Stimulated activated CD4-positive, alpha-beta T cell treated with anti-CD3 and anti-CD28 coated beads, Interleukin-1b, Interleukin-23, amount 100 ng/mL, for 4 hours (primary cell): ENCODE measurements at places on chromosomes 5 and 9.

DNA sequence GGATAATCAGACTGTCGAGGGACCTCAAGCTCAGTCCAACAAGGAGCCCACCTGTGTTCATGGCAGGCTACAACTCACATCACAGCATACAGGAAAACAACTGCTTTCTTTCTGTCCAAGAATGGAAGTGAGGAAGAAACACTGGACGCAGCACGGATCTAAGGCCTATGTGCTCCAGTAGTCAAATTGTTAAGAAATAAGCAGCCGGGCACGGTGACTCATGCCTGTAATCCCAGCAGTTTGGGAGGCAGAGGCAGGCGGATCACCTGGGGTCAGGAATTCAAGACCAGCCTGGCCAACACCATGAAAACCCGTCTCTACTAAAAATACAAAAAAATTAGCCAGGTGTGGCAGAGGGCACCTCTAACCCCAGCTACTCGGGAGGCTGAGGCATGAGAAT lies 427.8 kb downstream of the BNC2 start:
- DNase-seq: no peak

DNA sequence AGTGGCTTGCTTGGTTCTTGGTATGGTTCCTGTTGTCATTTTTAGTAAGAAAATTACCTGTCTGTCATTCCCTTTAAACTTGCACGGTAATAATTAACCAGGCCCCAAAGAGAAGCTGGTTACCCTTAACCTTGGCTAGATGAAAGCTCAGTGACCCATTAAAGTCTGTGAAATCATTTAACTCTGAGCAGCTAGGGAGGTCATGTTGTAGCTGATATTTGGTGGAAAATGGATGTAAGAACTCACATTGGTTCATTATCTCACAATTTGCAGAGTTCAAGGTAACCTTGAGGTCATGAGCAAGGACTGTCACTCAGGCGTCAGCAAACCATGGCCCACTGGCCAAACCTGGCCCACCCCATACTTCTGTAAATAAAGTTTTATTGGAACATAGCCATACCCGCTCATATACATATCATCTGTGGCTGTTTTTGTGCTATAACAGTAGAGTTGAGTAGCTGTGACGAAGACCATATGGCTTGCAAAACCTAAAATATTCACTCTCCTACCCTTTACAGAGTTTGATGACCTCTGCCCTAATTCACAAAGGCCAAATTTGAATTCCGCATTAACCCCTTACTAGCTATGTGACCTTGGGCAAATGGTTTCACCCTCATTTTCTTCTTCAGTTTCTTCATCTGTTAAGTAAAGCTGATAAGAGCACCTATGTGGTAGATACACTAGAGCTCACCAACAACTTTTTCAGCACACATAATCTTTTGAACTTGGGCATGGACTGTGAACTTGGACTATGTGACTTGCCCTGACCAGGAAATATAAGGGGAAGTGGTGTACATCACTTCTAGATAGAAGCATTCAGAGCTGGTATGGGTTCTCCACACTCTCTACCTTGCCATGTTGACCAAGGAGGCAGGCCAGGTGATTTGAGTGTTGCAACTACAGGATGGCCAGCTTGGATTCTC lies 61.5 kb upstream of the CPEB4 start:
- no peak for DNase-seq

DNA sequence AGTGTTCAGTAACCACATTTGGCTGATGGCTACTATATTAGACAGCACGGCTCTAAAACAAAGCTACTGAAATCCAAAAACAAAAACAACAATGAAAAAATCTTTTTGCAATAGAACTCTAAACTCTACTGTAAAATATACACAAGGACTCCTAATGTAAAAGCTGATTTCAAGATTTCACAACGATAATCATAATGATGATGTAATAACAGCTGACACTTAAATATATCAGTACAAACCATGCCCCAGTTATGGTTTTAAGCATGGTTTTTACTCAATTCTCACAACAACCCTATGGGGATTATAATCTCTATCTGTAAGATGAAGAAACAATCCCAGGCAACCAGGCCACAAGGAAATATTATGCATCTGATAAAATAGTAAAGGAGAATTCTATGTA lies 3.3 kb downstream of the ZNF300 start:
- DNase-seq: no peak

DNA sequence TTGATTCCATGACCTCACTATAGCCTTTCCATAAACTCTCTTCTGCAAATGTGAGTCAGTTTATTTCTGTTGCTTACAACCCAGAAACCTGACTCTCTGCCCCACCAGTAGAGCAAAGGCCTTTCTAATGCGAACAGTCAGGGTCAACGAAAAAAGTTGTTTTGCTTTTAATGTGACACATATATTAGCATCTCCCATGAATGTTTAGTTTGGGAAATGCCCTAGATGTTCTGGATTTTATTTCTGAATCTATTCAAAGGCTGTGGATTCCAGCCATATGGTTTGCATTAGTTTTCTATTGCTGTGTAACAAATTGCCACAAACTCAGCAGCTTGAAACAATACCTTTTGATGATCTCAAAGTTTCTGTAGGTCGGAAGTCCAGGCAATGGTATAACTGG lies 193.5 kb downstream of the GNA14 start:
- DNase-seq: no peak

DNA sequence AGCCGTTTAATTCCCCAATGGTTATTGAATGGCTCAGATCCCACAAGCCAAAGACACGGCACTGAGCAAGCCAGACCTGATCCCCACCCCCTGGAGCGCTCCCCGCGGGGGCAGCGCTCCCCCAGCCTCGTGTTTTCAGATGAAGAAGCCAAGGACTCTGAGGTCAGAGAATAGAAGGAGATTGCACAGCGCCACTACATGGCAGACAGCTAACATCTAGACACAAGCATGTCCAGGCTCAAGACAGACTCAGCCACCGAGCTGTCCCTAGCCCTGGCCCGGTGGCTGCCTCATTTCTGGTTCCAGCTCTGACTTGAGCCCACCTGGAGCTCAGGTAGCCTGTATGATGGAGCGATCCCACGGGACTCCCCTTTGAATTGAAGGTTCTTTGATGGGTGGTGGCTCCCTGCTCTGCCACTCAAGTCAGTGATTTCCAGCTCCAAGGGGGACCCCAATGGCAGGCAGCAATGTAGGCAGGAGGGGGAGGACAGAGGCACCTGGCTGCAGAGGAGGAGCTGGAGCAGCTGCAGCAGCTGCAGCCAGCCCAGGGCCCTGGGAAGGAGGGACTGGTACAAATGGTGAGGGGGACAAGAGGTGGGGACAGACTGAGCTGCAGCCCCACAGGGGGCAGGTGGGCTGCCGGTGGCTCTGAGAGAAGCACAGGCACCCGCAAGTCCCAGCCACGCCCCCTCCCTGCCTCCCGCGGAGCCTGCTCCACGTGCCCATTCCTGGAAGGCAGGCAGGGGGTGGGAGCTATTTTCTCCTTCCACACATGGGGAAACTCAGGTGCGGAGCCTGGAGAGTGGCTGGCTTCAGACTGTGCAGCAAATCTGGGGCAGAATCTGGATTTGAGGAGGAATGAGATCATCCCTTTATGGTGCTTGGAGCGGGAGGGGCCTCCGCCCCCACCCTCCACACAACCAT lies 40.2 kb downstream of the NTNG2 start:
- no peak for DNase-seq

DNA sequence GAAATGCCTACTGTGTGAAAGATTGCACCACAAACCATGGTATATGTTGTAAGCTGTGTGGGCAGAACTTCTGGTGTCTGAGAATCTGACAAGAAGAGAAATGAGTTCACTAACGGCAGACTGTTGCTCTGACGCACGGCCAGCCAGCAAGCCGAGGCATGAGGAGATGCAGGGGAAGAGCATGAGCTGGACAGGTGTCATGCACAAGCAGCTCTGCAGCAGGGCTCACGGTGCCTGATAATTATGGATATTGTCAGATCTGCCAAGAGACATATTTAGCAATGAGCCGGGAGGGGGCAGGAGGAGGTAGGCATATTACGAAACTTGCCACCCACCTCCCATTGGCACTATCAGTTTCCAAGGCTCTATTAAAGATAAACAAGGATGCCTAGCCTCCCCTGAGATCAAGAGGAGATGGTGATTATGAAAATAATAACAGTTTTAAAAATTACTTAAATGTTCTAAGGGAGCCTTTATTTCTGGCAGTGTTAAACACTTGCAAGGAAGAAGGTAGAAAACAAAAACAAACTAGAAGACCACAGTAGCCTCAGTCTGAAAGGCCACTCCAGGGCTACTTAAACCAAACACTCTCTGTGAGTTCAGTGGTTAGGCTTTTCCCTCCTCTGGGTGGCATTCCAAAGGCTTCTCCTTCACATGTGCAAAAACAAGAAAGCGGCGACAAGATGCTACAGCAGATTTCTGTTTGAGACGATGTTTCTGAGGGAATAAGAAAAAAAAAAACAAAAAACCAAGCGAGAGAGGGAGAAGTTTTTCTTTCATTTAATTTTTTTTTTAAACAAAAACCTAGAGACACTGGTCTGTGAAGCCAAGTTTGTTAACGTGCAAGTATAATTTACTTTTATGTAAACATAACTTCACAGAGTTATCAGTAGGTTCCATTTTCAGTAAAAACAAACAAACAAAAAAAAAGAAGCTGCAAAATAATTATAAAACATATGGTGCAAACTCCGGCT lies 339.5 kb downstream of the BNC2 start:
- DNase-seq: no peak

- no peak for DNase-seq
These were observed 189.8 kb downstream of the WDR70 start for GRCh38 chr5:37568893-37569292.

- no peak for DNase-seq
These were observed 51.5 kb upstream of the UBAC1 start for GRCh38 chr9:136012651-136013050.

DNA sequence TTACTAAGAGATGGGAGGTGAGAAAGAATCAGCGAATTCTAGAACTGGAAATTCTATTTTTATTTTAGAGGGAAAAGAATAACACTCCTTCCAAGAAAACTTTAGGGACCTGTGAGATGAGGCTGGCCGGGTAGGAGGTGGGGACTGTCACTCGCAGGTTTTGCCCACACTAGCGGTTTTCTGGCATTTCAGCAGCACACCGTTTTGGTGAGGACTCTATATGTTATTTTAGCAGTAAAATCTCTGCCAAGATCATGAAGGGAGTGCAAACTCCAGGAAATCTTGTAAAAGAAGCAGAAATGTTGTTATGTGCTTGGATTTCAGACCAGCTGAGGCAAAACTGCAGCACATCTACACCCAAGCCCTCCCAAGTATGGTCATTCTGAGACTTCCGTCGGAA lies 470.6 kb downstream of the PSAT1 start:
- no peak for DNase-seq

GRCh38 chr9:14327036-14327435 lies 13.1 kb upstream of the NFIB start:
- DNase-seq: no peak

- no peak for DNase-seq
These were observed 320.4 kb upstream of the KLF4 start for GRCh38 chr9:107809871-107810460.

GRCh38 chr9:82600536-82601292 lies 462.2 kb downstream of the RASEF start:
- no peak for DNase-seq

DNA sequence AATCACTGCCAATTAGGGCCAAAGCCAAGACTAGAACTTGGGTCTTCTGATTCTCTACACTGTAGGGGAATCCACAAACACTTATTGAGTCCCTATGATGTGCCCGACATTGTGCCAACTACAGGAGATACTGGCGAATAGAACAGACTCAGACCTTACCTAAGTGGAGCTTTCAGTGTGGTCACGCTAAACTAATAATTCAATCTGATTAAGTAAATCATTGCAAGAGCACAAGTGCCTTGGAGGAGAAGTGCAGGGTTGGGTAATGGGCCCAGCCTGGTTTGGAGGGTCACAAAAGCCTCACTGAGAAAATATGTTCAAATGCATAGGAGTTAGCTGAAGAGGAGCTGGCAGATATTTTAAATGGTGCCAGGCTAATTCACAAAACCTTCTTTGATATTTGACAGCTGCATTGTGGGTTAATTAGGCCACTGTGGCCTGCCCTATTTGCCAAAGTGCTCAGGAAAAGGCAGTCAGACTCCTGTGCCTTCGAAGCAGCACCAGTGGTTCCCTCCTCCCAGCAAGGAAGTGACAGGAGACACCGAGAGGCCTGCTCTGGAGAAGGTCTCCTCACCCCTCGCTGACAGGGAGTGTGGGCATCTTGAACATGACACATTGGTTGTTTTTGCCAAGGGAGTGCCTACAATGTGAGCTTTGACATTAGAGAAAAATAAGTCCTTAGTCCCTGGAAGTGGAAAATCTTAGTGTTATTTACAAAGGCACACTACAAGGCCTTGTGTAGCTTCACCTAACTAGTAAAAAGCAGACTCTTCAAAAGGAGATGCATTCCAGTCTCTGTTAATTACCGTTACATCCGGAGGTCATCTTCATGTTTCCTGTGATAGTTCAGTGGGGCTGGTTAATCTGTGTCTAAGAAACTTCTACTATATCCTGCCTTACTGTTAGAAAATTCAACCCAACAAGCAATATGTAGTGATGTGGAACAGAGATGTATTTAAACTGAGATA lies 24.1 kb upstream of the TRAF1 start:
- no peak for DNase-seq

DNA sequence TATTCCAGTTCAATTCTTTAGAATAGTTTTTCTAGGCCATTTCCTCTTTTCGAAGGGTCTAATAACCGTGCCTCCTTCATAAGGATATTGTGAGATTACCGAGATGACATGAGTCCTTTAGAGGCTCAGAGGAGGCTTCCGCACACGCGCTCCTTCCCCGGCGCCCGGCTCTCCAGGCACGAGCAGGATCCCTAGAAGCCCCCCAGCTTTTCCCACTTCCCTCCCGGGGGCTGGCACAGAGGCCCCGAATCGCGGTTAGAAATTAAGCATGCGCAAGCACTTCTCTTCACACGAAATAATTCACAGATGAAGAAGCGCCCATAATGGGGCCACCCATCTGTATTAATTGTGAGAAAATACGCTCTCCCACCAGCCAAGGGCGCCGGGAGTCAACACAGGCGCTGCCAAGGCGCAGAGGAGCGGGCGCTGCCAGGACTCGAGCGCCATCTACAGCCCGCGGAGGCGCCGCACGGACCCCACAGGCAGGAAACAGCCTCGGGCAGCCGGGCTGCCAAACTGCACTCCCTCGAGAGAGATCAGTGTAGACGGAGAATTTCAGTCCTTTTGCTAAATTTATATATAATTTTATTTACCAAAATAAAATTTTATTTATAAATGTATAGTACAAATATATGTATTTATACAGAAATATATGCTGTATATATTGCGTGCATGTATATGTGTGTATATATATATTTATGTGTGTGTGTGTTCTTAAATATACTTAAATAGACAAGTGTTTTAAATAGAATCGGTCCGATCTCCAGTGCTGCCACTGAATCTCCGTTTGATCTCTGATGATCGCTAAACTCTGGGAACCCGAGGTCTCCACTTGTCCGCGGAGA lies 258.1 kb upstream of the NFIL3 start:
- peak; percentile 61 for DNase-seq

DNA sequence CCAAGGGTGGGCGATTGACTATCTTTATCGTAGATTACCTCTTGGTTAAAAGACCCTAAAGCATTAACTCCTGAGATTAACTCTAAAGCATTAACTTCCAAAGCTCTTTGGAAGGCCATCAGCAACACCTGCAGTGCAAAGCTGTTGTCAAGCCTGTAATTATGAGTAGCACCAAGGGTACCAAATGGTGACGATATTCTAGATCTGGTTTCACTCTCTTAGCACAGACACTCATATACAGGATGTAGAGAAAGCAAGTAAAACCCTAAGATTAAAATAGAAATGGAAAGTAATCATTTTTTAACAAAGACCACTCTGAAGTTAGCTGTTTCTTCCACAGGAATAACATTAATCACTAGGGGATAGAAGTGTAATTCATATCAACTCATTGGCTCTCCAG lies 29.9 kb upstream of the TNFSF8 start:
- no peak for DNase-seq
